ENCODE measurements at places on chromosomes 3 and 15.

GRCh38 chr3:8443829-8444791 lies 57.5 kb upstream of the LMCD1 start:
- peak; percentile 65 for DNase-seq

GRCh38 chr3:177973241-177973840 lies 562.9 kb upstream of the KCNMB2 start:
- no peak for DNase-seq

DNA sequence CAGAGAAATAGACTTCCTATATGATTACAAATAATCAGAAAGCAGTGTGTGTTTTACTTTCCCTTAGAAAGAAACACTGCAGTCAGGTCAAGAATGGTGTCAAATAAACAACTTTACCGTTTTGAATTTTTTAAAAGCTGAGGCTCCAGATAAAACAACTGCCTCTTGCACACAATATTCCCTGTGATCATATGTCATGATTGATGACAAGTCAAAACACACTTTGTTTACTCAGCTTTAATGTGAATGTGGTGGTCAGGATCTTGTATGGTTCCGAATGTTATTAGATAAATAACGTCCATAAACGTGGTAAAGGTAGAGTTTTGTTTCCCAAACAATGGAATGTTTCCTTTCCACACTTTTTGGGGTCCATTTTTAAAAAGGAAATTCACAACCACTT lies 428.4 kb upstream of the MDFIC2 start:
- no peak for DNase-seq

DNA sequence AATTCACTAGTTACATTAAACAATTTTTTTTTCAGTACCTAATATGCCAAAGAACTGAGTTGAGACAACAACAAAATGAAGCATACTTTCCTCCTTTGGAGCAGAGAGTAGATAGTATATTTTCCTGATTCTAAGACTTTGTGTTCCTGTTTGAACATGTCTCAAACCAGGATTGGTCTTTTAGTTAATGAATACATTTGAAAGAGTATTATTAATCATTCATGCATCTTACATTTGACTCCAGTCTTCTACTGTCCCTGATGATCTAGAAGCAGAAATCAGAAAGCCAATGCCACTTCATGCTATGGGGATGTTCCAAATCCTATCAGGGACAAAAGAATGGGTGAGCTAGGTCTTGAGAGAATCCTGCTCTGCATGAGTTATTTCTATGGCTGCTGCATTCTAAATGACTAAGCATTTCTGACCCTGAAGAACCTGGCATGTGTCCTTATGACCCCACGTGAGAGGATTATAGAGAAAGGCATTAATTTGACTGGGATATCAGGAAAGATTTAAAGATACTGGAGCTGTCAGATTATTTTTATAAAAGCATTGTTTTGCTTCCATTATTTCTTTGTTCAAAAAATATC lies 32.9 kb upstream of the MBNL1 start:
- DNase-seq, result no peak

- no peak for DNase-seq
Measured at GRCh38 chr3:95387242-95388021, 1324.6 kb downstream of the NSUN3 start.

- no peak for DNase-seq
Measured at GRCh38 chr3:18007980-18008379, 265.5 kb upstream of the TBC1D5 start.

- no peak for DNase-seq
Measured at GRCh38 chr3:190345027-190345821, 23.0 kb upstream of the CLDN1 start.

- DNase-seq, result peak; percentile 73
Measured at GRCh38 chr15:31236184-31237042, 90.2 kb upstream of the KLF13 start.

GRCh38 chr15:98546329-98546728 lies 102.0 kb upstream of the IGF1R start:
- DNase-seq, result peak; percentile 37

GRCh38 chr15:72592097-72592496 lies 62.4 kb upstream of the GOLGA6B start:
- no peak for DNase-seq

GRCh38 chr3:82240322-82240721 lies 478.9 kb upstream of the GBE1 start:
- DNase-seq, result no peak

- DNase-seq, result no peak
Measured at GRCh38 chr15:53555226-53555625, 204.2 kb downstream of the WDR72 start.

- no peak for DNase-seq
Measured at GRCh38 chr15:44584162-44584749, 47.3 kb downstream of the EIF3J start.

GRCh38 chr15:67521029-67521782 lies at the start of gene C15orf61:
Gene C15orf61, plus strand, starts transcription at chr15:67521131. Its CDS starts 118 bp downstream, at chr15:67521249.
- DNase-seq, result peak; percentile 84

DNA sequence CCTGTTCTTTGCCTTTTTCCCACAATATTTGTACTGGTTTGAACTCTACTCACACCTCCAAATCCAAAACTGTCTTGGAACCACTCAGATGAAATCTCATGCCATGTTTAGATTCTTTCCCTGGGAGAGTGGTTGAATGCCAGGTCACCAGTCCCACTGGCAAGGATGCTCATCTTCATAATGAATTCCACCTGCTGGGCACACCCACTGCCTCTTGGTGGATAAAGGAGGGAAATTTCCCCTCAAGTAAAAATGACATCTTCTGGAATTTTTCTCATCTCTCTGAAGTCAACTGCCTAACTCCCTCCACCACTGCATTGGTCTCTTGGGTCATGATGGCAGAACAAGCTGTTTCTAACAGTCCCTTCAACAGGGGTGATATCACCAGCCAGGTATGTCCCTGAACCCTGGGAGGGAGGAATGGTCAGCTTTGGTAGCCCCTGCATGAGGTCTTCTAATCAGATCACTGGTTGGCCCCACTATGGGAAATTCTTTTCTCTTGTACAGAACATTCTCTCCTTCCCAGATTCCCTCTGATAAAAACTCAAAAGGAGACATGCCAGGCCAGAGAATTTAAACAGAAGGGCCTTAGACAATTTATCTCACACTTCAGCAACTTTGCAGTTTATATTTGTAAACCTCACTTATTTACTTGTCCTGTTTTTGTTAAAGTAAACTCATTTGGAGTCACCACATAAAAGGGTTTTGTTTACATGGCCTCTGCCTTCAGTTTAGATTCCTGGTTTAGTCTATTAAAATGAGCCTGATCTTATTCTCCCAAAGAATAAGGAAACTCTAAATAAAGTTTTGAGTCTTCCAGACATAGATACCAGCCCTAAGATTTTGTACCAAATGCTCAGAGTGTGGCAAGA lies 143.4 kb downstream of the WNT5A start:
- peak; percentile 18 for DNase-seq

GRCh38 chr15:81315452-81316175 lies 8.3 kb downstream of the STARD5 start:
- DNase-seq, result no peak

GRCh38 chr3:43255662-43256061 lies 30.7 kb upstream of the SNRK start:
- no peak for DNase-seq

- no peak for DNase-seq
Measured at GRCh38 chr3:120093119-120093910, 932 bp downstream of the GSK3B start.

- no peak for DNase-seq
Measured at GRCh38 chr3:64530434-64531049, 157.3 kb downstream of the ADAMTS9 start.

- DNase-seq, result no peak
Measured at GRCh38 chr3:184486614-184487013, 75.0 kb upstream of the EPHB3 start.

- DNase-seq, result no peak
Measured at GRCh38 chr15:59691194-59691805, 2.2 kb upstream of the BNIP2 start.

- no peak for DNase-seq
Measured at GRCh38 chr3:153614563-153614962, 452.5 kb downstream of the RAP2B start.

- DNase-seq, result no peak
Measured at GRCh38 chr3:90015688-90016356, 908.4 kb downstream of the EPHA3 start.

- peak; percentile 43 for DNase-seq
Measured at GRCh38 chr15:63491116-63491827, 13.1 kb upstream of the USP3 start.

GRCh38 chr15:79027532-79028410 lies 62.8 kb downstream of the RASGRF1 start:
- DNase-seq, result no peak

GRCh38 chr3:151460228-151460627 lies 633 bp downstream of the IGSF10 start:
- DNase-seq, result no peak

DNA sequence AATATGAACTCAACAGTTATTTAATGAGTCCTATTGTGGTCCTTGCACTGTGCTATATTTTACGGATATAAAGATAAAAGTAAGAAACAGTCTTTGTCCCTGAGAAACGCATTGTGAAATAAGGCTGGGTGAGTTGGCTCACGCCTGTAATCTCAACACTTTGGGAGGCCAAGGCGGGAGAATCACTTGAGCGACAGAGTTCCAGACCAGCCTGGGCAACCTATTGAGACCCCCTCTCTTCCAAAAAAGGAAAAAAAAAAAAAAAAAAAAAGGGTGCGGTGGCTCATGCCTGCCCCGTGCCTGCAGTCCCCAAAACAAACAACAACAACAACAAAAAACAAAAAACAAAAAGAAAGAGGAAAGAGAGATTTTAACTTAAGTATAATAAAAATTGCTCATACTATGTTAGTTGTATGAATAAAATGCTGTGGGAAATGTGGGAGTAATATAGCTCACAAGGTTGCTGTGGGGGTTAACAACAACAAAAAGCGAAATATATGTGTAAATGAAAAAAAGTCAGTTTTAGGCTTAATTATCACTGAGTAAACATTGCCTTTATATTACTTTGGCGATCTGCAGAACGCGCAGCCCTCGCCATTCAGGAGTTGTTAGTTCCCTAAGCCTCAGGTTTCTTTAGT lies 461 bp upstream of the FNDC3B start:
- no peak for DNase-seq

GRCh38 chr3:196609343-196609775 lies 30.1 kb upstream of the NRROS start:
- peak; percentile 83 for DNase-seq

- DNase-seq, result no peak
Measured at GRCh38 chr3:196994056-196994455, 25.4 kb upstream of the PIGZ start.

DNA sequence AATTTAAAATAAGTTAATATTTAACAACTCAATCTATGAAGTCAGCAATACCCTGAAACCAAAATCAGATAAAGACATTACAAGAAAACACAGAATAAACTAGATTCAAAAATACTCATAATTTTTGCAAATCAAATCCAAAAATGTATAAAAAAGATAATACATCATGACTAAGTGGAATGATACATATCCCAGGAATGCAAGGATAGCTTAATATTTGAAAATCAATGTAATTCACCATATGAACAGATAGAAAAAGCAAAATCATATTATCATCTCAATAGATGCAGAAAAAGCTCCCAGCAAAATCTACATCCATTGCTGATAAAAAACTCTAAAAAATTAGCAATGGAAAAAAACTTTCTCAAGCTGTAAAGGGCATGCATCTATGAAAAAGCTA lies 70.5 kb downstream of the SETMAR start:
- DNase-seq, result no peak

- DNase-seq, result no peak
Measured at GRCh38 chr3:26350853-26351252, 271.7 kb upstream of the LRRC3B start.

- no peak for DNase-seq
Measured at GRCh38 chr3:194029846-194030245, 106.1 kb upstream of the HES1 start.

DNA sequence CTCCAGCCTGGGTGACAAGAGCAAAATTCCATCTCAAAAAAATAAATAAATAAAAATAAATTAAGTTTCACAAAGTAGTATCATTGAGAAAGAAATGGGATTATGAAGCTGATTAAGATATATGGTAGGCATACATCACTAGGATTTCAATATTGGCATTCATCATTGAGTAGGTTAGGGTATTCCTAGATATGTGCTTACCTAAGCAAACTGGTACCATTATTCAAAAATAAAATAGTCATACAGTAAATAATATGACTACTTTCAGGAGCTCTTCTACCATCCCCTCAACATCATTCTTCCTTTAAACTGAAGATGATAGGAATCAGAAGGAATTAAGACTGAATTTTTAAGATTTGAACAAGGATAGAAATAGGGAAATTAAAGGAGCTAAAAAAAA lies 66.6 kb downstream of the FRMD5 start:
- DNase-seq, result no peak

GRCh38 chr3:28386049-28386448 lies 37.4 kb upstream of the AZI2 start:
- no peak for DNase-seq

DNA sequence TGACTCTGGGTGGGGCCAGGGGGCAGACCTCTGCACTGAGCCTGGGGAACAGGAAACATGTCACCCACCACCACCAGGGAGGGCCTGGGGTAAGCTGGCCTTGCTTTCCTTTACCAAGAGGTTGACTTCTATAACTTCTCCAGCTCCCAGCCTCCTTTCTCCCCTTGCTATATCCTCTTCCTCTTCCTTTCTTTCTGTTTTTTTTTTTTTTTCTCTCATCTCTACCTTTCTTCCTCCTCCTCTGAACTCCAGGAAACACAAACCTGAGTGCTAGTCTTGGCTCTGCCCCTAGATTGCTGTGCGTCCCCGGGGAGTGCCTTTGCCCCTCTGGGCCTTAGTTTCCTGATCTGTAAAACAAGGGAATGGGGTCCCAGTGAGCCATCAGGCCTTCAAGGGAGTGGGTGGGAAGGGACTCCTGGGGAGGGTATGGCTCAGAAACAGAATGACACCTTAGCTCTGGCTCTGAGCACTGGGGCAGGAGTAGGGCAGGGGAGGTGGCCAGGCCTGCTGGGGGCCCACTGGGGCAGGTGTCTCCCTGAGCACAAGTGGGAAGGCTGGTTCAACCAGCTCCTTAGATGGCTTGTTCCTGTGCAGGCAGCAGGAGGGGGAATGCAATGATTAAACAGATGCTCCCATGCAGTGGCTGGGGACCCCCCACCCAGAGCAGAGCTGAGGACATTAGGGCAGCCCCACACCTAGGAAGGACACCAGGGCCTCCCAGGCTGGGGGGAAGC lies 4.3 kb downstream of the SNX33 start:
- no peak for DNase-seq

All from lower leg skin (tissue), 4 donors.